ENCODE measurements at places on chromosomes 5 and 9.

DNA sequence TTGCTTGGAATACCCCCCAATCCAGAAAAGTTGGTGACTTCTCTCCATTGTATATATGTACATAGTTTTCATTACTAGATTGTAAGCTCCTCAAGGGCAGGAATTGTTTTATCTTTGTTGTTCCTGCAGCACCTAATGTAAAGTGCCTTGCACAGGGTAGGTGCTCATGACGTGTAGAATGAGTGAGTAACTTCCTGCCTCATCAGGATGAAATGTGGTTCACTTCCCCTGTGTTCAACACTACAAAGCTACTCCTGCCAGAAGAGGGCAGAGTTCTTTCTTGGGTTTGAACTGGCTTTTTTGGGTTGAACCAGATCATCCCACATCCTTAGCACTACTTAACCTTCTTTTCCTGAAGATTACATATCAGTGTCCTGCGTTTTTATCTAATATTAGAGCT is 23.9 kb downstream of the GTF3C4 start:
- DNase-seq, result no peak

- DNase-seq, result no peak
These were observed 405.4 kb downstream of the DMAC1 start for GRCh38 chr9:7394002-7394774.

DNA sequence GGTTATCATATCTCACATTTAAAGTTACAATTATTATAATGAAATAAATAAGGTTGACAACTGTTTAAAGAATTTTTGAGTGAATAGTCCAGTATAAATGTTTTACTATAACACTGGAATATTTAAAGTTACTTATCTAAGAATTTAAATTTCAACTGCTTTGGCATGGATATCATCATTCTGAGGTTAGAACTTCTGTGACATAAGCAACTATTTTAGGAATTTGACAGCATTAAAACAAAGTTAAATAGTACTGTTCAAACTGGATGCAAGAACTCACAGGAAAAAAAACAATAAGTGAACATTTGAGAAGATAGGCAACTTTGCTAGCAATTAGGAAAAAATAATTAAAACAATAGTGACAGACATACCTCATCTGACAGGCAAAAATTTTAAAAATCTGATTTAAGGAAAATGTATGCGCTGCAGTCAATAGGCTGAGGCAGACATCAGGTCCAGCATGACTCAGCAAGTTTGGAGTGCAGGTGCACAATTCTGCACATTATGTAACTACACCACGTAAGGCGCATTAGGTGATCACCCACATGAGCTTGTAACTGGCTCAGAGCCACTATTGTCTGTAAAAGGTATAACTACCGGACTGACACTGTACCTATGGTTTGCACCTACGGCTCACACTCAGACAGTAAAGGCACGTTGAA is 180.6 kb downstream of the PDE4D start:
- no peak for DNase-seq

DNA sequence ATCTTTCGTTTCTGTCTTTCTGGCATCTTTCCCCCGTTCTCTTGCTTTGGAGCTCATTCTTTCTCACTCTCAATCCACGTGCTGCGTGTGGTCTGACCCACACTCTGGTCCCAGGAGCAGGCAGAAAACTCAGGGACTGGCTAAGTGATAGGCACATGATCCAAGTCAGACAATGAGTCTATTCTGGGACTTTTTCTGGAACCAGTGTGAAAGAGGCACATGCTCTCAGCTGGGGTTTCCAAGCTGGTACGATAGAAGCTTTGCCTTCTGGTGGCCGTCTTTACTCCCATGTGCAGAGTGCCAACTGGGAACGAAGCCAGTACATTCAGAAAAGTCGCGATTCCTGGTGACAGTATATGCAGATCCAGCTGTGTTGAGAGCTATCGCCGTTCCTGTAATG is 94.4 kb downstream of the PDZD2 start:
- DNase-seq, result no peak

GRCh38 chr9:27545471-27545870 is 15.9 kb upstream of the MOB3B start:
- DNase-seq, result no peak

- no peak for DNase-seq
These were observed 119.5 kb upstream of the PLCXD3 start for GRCh38 chr5:41629897-41630296.

DNA sequence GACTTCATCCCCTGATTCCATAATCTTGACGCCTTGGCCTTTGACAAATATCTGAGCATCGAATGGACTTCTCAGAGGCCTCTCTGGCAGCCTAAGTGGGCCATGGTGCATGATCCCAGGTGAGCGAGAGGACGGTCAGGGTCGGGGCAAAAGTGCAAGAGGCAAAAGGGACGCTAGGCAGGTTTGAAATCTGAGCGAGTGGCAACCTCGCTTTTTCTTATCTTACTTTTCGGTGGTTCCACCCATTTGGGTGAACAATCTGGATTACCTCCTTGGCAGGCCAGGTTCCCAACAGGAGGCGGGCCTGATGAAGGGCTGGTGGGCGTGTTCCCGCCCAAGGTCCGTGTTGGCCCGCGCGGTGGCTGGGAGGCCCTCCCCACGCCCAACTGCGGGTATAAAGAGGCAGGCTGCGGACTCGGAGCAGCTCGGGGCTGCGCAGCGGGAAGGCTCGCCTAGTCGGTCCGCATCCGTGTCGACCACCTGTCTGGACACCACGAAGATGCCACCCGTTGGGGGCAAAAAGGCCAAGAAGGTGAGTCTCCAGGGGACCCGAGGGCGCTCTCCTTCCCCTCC is at the start of gene BHMT:
TSS of gene BHMT (plus strand) at position 423 of the 573 bp plus-strand sequence. CDS start at position 500, 77 bp downstream.
- no peak for DNase-seq

DNA sequence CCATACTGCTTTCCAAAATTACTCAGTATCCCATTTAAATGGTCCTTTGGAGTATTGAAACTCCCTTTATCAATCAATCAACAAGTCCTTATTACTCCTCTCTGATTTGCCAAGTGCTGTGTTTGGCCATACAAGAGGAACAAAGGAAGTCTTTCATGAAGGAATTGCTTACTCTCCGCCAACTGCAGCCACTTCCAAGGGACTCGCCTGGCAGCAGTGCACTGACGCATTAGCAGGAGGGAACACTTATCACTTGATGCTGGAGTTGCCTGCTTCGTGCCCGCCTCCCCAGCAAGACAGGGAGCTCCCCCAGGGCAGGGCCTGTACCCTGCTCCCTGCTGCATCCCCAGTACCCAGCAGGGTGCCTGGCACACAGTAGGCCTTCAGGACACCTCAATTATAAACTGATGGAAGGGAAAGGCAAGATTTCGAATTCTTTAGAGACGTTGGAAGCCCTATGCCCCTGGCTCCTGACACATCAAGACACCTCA is 97.9 kb downstream of the CRB2 start:
- no peak for DNase-seq

GRCh38 chr9:130905125-130905901 is 8.7 kb upstream of the QRFP start:
- no peak for DNase-seq

DNA sequence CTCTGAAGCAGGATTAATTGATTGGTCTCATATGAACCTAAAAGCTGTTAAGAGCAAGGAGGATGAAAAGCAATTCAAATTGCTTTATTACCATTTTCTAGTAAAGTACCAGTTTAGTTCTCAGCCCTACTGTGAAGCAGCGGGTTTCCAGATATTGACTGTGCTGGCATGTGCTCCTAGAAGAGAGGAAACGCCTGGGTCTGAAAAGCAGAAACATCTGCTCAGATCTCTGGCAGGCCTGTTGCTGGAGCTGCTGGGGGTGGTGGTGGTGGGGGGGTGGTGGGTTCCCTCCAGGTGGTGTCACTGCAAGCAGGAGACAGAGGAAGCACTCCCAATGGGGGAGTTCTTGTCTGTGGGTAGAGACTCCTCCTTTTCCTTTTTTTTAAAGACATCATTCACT is 105.5 kb upstream of the ZNF462 start:
- no peak for DNase-seq

GRCh38 chr5:95533106-95533505 is 21.7 kb downstream of the SKIC3 start:
- DNase-seq, result no peak

DNA sequence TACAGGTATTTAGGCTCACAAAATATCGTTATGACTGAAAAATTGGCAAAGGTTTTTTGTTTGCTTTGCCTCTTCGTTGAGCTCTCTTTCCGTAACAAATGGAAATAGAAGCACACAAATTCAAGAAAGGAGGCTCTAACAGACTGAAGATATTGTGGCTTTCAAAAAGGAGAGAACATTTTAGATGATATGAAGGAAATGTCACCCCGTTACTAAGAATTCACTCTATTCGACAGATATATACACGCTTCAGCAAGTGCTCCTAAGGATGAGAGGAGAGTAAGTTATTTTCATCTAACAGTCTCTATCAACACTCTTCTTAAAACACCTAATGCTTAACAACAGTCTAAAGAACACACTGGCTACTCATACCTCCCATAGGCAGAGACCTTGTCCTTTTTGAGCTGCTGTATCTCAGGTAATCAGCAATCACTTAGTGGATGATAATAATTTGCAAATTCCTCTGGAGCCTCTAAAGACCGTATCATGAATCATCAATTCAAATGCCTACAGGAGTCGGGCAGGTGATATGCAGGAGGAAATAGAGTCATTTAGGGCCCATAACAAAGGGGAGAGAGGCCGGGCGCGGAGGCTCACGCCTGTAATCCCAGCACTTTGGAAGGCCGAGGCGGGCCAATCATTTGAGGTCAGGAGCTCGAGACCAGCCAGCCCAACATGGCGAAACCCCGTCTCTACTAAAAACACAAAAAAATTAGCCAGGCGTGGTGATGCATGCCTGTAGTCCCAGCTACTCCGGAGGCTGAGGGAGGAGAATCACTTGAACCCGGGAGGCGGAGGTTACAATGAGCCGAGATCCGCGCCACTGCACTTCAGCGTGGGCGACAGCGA is 1.4 kb upstream of the HSDL2 start:
- DNase-seq, result no peak

GRCh38 chr5:118603278-118603677 is 385.1 kb downstream of the DTWD2 start:
- no peak for DNase-seq

DNA sequence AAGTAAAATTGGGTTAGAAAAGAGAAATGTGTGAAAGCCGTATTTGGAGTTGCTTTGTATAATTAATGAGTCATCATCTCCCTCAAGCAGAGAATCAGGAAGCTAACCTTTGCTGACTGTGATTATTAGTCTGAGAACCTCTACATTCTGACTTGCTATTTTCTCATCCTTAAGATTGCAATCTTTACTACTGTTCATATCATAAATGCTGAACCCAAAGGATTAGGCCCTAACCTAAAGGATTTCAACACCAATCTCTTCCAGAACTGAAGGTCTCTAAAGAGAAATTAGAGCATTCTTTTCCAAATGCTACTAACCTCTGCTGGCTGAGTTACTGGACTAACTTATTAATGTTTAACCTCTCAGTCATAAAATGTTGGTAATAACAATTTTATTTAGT is 538.1 kb upstream of the MEF2C start:
- DNase-seq, result no peak

- DNase-seq, result no peak
These were observed 40.9 kb downstream of the VLDLR start for GRCh38 chr9:2662496-2662895.

GRCh38 chr5:10617103-10617502 is 53.2 kb downstream of the ANKRD33B start:
- no peak for DNase-seq

- no peak for DNase-seq
These were observed 39.3 kb upstream of the CHD1 start for GRCh38 chr5:98968056-98968564.

GRCh38 chr5:159095866-159096242 is 3.9 kb downstream of the EBF1 start:
- no peak for DNase-seq

DNA sequence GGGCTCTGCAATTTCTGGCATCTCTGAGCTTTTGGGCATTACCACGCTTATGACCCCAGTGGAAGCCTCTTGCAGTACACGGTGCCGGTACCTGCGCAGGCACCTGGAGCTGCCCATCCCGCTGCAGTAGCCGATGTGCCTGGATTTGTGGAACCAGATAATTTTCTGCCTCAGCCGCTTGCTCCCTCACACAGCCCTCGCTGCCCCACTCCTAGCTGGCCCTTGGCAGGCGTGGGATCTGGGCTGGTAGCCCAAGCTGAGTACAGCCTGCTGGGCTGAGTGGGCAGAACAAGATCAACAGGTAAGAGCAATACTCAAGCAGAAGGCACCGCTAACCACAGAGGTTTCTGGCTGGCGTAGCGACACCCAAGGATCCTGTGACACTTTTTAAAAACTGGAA is 1808.8 kb upstream of the ACO1 start:
- DNase-seq, result no peak

GRCh38 chr9:33170464-33171415 is 3.6 kb upstream of the B4GALT1 start:
- DNase-seq, result no peak

DNA sequence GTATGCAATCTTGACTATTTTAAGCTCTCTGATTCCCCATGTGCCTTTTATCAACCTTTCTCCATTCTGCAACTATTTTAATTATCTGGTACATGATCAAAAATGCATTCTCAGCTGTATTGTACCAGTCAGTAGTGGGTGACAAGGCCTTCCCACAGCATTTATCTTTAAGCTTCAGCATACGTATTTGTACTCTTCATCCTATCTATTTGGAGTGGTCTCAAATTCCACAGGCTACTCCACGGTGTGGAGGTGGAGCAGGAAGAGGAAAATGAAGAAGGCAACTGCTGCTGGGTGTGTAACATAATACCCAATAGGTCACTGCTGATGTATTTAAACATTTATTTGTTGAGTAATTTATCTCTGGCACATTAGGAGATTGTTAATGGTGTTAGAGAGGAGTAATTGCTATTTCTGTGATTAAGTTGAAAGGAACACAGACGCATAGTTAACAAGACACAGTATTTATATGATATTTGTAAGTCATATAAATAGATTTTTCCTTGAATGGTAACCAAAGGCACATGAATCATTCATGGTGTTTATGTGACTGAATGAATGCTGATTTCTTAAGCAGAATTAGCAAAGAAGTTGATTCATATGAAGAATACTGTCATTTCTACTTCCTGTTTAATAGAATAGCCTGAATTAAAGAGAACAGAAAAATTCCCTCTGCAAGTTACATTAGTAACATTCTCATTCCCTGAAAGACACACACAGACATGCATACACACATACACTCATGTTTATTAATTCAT is 153.8 kb upstream of the NR3C1 start:
- DNase-seq, result no peak
